ENCODE measurements at places on chromosomes 7 and 10.
A peak's percentile ranks its signal among the peaks of the same experiment; 100 is the strongest.

DNA sequence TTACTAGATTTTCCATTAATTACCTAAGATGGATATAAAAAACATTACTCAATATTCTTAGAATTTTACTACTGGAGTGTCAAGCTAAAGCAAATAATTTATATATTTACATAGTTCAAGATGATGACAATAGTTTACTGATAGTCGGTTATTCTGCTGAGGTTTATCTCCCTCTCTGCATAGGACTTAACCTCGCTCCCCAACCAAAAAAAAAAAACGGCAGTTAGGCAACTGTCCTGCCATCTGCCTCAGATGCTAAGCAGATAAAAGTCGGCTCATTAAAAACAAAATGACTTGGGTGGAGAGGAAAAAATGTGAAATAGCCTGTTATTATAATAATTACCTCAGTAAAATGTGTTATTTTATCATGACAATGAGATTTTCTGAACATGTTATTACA lies 14.0 kb upstream of the ITGB8 start:
- DNase-seq, result no peak

DNA sequence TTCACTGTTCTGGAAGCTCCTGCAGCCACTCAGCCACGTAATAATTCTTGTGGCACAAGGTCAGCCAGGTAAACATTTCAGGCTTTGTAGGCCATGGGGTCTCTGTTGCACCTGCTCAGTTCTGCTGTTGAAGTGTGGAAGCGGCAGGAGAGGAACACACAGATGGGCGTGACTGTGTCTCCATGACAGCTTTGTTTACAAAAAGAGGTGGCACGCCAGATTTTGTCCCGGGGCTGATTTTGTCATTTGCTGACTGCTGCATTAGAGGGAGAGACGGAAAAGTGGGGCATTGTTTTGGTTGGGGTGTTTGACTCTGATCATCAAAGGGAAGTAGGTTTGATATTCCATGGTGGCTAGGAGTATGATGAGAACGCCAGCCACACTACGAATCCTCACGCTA lies 103.1 kb downstream of the PRKAG2 start:
- DNase-seq, result no peak

GRCh38 chr7:18971839-18972238 lies 145.6 kb downstream of the TWIST1 start:
- DNase-seq, result no peak

GRCh38 chr10:68172324-68172723 lies 59.6 kb downstream of the ATOH7 start:
- no peak for DNase-seq

DNA sequence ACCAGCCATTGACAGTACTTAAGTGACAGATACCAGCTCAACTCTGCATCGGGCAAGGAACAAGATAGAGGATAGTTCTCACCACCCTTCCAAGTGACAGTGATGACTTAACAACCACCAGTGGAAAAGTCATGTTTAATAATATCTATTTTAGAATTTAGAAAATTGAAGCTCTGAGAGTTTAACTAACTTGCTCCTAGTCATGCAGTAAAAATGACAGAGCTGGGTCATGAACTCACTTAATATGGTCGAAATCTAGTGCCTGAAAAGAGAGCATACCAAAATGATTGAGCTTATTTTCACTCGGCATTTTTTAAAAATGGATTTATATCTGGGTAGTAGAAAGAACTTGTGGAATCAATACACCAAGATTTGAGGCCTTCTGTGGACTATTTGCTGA lies 367.8 kb upstream of the IGFBP3 start:
- no peak for DNase-seq

DNA sequence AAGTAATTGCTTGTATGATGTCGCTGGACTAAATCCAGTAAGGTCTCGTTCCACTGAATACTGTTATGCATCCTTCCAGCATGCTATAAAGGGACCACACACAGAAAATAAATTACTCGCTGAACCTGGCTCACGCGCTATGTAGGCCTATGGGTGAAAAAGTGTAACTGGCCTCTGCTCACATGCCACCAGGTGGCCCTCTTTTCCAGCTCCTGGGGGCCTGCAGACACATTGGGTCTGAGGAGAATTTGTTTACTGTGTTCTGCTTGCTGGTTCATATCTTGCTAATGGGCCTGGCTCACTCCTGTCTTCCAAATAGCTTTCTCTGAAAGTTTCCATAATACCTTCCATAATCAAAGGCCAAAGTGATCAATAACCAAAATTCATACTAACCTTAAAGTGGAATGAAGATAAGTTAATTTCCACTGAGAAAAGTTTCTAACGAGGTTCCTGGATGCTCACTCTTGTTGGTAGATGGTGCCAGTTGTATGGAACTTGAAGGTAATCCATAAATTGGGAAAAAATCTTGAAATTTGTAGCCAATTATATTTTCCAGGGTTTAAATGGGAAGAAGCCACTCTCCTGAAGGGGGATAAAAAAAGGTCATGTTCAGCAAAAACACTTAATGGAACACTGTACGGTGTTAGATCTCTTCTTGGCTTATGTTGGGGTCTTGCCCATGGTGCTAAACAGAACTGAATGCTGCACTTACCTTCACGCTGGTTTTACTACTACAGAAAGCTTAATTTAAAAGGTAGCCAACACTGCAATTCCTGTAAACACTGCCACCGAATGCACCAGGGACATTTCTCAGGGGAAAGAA lies 27.0 kb upstream of the ZPBP start:
- DNase-seq, result no peak

DNA sequence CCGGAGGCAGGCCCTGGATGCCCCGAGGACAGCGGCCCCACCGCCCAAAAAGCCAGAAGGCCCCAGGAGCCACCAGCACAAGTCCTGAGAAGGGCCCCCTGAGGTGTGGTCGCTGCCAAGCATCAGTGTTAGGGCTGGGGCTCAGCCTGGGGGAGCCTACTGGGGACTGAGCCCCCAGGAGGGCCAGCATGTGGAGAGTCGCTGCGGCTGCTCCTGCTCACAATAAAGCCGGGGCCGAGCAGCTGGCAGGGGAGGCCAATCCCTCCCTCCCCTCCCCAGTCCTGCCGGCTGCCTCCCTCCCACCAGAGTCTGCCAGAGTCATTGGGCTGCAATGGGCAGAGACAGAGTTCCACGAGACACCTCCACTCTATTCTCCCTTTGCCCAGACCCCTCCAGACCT lies 3.1 kb upstream of the ASIC3 start:
- DNase-seq, result no peak

GRCh38 chr7:2666588-2667250 lies 21.3 kb upstream of the AMZ1 start:
- no peak for DNase-seq

- no peak for DNase-seq
Measured at GRCh38 chr10:19902456-19902855, 86.2 kb downstream of the PLXDC2 start.

DNA sequence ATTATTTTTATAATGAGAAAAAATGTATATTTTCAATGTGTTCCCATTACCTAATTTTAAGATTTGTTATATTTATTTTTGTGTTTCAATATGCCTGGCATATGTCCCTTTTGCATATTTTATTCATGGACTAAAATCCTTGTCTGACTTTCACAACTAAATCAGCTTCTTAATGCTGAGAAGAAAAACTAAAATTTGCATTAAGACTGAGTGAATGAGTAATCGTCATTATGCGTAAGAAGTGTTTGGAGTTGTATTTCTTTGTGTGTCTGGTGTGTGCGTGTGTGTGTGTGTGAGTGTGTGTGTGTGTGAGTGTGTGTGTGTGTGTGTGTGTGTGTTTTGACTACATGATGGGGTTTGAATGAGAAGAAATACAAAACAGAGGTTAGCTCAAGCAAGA lies 201.7 kb upstream of the SP8 start:
- DNase-seq, result no peak

- DNase-seq, result no peak
Measured at GRCh38 chr7:77281780-77282478, 82.3 kb upstream of the FGL2 start.

- DNase-seq, result no peak
Measured at GRCh38 chr7:118078015-118078414, 105.9 kb upstream of the LSM8 start.

GRCh38 chr7:128178611-128179010 lies 62.5 kb upstream of the LEP start:
- no peak for DNase-seq

- DNase-seq, result peak; percentile 77
Measured at GRCh38 chr10:89391907-89392756, at the start of gene IFIT1. IFIT1 (plus strand) TSS chr10:89392623; CDS start chr10:89392713, 90 bp downstream.

DNA sequence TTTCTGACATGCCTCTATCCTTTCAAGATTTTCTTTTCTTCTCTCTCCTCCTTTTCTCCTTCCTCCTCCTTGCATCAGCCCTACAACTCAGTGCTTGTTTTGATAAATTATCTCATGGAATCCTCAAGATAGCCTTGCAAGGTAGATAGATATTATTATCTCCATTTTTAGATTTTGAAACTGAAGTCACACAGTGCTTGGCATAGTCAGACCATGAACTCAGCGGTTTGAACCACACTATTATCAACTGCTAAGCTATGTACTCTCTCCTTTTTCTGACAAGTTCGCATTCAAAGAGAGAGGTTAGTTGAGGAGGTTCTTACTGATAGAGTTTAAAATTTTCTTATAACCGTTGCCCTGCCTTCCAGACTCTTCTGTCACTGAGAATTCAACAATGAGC lies 79.1 kb downstream of the SUGCT start:
- DNase-seq, result no peak

DNA sequence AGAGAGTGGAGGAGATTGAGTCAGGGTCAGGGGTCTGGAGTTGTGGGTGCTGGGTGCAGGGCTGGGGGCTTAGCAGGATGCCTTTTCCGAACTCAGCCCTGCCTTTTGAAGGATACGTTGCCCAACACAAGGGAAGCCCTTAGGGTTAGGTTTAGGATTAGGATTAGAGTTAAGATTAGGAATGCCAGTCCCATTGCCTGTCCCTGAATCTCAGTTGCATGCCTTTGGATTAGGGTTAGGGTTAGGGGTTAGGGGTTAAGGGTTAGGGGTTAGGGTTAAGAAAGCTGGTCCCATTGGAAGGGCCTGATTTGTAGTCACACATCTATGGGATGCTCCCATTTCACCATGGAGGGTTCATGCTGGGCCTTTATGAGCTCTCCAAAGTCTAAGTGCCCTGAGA lies 20.8 kb upstream of the ZNF488 start:
- no peak for DNase-seq

DNA sequence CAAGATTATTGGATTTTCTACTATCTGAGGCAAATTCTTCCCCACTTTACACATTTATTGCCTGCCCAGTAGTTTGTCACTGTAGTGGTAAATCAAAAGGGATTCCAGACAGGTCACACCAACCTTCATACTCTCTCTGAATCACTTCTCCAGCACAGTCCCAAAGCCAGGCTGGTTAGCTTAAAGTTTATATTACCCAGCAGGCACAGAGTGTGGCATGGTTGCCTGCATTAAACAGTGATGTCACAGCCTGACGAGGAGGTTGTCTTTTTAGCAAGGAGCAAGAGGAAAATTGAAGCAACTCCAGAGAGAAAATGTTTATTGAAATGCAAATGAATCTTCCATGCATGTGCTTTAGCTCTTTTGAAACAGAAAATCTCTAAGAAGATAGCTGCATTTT lies 375.5 kb upstream of the CELF2 start:
- no peak for DNase-seq

DNA sequence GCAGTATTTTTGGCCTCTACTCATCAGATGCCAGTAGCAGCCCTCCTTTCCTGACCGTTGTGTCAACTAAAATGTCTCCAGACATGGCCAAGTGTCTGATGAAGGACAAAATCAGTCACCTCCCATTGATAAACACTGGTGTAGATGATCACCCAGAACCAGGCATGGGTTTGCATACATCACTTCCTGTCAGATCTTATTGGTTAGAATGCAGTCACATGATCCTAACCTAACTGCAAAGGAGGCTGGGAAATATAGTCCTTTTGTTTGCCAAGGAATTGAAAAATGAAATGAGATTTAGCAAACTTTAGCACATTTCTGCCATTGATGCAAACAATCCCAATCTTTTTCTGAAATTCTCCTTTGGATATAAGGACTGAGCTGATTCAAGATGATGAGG lies 141.4 kb downstream of the BUB3 start:
- no peak for DNase-seq

DNA sequence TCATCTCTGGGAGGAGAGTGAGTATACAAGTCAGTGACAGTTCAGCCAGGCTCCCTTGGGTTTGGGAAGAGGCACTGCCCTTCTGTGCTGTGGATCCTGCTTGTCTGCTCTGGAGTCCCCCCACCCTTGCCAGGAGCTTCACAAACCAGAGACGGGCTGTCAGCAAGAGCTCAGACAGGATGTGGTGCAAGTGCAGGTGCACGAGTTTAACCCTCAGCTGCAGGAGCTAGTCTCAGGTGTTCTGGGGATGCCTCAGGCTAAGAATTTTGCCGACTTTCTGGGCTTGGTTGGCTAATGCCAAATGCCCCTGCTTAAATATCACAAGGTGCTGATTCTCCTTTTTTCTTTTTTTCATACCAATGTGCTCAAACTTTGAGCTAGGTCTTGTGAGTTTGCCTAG lies 22.3 kb downstream of the ZNF783 start:
- DNase-seq, result no peak

GRCh38 chr7:3501671-3502070 lies 200.6 kb downstream of the SDK1 start:
- no peak for DNase-seq

DNA sequence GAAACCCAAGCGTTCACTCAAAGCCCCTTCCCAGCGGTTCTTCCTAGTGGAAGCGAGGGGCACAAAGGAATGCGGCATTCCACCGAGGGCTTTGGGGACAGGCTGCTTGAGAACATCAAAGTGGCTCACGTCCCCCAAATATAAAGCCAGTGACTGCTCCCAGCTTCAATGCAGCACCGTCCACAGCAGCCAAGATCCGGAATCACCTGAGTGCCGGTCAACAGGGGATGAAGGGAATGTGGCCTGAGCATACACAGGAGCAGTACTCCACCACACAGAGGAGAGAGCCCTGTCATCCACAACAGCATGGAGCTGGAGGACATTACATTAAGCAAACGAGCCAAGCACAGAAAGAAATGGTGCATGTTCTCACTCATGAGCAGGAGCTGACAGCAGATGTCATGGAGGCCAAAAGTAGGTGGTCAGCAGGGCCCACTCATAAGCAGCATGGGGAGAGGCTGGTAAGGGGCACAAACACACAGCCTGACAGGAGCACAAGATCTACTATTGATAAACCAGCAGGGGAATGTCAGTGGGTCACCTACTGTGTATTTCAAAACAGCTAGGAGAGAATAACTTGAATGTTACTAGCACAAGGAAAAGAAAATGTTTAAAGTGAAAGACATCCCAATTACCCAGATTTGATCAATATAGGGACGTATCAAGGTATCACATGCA lies 79.5 kb downstream of the DIP2C start:
- no peak for DNase-seq

All from GDM1 (cell line).